ENCODE measurements at places on chromosomes 7 and 10.

DNA sequence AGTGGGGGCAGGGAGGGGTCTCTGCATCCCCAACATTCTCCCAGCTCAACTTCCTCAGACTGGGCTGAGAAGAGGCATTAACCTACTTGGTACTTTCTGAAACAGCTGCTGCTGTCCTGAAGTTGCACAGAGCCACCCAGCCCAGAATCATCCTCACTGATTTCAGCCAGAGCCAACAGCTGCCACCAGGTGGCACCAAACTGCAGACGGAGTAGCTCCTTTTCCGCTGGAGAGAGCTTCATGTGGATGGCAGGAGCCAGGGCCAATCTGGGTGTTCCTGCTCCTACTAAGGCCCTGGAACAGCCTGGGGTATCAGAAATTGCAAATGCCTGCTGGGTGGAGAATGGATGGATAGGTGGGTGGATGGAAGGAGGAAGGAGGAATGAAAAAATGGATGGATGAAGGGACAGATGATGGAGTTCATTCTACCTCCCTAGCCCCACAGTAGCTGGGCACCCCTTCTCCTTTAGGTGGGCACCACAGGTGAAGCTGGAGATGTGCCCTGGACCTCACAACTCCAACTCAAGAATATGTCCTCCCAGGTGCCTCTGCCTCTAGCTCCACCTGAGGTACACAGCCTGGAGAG lies 11.8 kb upstream of the DRGX start:
- no peaks in the 10 kb centered on the region for H3K36me3 ChIP-seq
- peaks cover 4% of the 10 kb centered on the region for H3K4me1 ChIP-seq
- H3K27me3 ChIP-seq = peaks cover 63% of the 10 kb centered on the region
- peak; percentile 85 for DNase-seq
- H3K4me3 ChIP-seq = no peak overlapping the region

DNA sequence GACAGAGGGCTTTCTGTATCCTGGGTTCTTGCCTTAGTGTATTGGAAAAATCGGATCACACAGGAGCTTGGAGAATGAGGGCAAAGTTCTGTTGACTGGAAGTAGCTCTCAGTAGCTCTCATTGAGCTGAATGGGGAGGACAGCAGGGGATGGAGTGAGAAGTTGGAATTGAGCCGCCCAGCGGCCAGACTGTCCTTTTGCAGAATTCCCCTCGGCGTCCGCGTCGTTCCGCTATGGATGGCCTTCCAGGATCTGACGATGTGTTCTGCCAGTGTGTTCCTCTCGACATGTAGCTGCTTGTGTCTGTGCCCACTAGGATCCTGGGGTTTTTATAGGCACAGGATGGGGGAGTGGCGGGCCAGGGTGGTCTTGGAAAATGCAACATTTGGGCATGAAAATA lies 351.8 kb upstream of the SEMA3A start:
- DNase-seq = no peak
- no peaks in the 10 kb centered on the region for H3K36me3 ChIP-seq
- no peak overlapping the region for H3K4me3 ChIP-seq
- H3K27me3 ChIP-seq = no peaks in the 10 kb centered on the region
- no peak overlapping the region for H3K27ac ChIP-seq
- peaks cover 12% of the 10 kb centered on the region for H3K4me1 ChIP-seq

GRCh38 chr10:78921895-78922294 lies 146.9 kb upstream of the ZMIZ1 start:
- no peak overlapping the region for H3K4me3 ChIP-seq
- H3K36me3 ChIP-seq = no peaks in the 10 kb centered on the region
- H3K27me3 ChIP-seq = peaks cover 22% of the 10 kb centered on the region
- peaks cover 52% of the 10 kb centered on the region for H3K4me1 ChIP-seq

GRCh38 chr7:91656541-91657482 lies 223.7 kb downstream of the MTERF1 start:
- H3K27ac ChIP-seq = peak overlapping the region; percentile 77
- no peak for DNase-seq
- no peaks in the 10 kb centered on the region for H3K36me3 ChIP-seq

- peaks cover 3% of the 10 kb centered on the region for H3K27me3 ChIP-seq
- no peaks in the 10 kb centered on the region for H3K36me3 ChIP-seq
- no peak overlapping the region for H3K27ac ChIP-seq
Measured at GRCh38 chr7:23963461-23964165, 253.6 kb downstream of the STK31 start.

DNA sequence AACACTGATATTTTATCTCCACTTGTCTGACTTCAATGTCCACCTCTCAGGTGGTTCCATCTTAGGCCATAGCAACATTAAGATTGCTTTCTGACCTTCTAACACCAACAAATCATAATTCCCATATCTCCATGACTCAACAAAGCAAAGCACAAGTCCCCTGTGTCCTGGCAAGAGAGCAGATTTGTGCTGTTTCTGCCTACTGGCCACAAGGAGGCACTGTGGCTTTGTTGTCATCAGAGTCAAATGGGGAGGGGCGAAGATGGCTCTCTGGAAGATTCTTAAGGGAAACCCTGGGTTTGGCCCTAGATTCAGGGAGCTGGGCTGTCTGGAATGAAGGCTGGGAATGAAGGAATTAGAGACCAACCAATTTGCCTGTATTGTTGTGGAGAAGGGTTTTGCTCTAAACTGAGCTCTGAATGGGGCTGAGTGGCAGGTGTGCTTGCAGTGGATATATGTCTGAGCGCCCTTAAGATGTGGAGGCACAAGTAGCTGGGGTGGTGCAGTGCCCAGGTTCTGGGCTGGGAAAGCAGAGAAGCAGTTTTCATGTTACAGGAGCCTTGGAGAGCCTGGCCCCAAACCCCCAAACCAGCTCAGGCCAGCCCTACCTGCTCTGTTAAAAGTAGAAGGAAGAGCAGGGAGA lies 154.8 kb upstream of the PRSS58 start:
- no peaks in the 10 kb centered on the region for H3K36me3 ChIP-seq
- no peaks in the 10 kb centered on the region for H3K4me1 ChIP-seq
- H3K27me3 ChIP-seq = no peaks in the 10 kb centered on the region
- no peak overlapping the region for H3K27ac ChIP-seq

Data from type B pancreatic cell (in vitro differentiated cells).